ENCODE measurements at places on chromosomes 2 and 18. TPM values are rescaled to one million over a fixed set of nuclear protein-coding genes. Genes with fewer than 3 reads are reported as not detected.

Gene C18orf32
- 12.7 TPM for polyA plus RNA-seq

Gene LYPD1
- 12.0 TPM for polyA plus RNA-seq

Gene UGT1A9
- 13.1 TPM for polyA plus RNA-seq

Gene ZNF397
- 7.2 TPM for polyA plus RNA-seq

Gene ASB18
- not detected for polyA plus RNA-seq

Gene MRPL30
- polyA plus RNA-seq, result 49.3 TPM

Gene SLC35F6
- 40.1 TPM for polyA plus RNA-seq
